Left lobe of liver (tissue), 2 donors: ENCODE measurements at places on chromosomes 3 and 15.

GRCh38 chr15:75661756-75662140, 14.0 kb downstream of the SNX33 start:
- DNase-seq: no peak

DNA sequence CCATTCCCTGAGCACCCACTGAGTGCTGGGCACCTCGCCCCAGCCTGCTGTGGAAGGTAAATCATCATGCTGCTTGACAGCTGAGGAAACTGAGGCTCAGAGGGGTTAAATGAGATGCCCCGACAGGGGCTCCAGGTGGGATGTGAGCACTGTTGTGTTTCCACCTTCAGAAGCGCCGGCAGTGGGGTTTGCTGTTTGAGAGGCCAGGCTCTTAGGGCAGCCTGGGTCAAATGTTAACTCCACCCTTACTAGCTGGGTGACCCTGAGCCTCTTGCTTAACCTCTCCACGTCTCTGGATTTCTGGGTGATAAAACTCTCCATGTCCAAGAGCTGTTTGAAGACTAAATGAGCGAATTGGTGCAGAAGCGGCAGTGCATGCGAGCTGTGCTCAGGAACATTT, 43.1 kb downstream of the FAM3D start:
- DNase-seq: no peak

DNA sequence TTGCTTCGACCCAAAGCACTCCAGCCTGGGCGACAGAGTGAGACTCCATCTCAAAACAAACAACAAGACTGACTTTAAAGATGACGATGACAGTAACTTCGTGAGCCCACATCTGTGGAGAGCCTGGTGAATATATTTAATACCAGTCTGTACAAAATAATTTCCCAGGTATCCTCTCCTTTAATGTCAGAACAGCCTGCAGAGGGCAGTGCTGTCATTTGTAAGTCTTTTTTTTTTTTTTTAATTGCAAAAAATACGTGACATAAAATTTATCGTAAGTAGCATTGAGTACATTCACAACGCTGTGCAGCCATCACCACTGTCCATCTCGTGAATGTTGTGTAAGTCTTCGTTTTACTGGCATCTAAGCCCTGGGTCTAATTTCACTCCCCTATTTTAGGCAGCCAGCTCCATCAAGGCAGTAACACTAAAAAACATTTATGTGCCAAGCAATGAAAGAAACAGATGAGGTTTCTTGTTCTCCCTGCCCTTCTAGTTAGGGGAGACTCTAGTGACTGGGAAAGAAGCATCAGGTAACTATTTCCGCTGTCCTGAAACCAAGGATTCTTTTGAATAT, 1.4 kb downstream of the HTD2 start:
- no peak for DNase-seq

- DNase-seq: no peak
Measured at GRCh38 chr3:2392981-2393380, 294.3 kb downstream of the CNTN4 start.

GRCh38 chr3:59326246-59327024, 276.6 kb upstream of the CFAP20DC start:
- DNase-seq: no peak

- no peak for DNase-seq
Measured at GRCh38 chr15:94229591-94230369, 1.6 kb upstream of the MCTP2 start.

GRCh38 chr3:43468133-43468532, 153.7 kb downstream of the ANO10 start:
- DNase-seq: no peak

GRCh38 chr3:43071313-43071893, 34.5 kb downstream of the POMGNT2 start:
- DNase-seq: peak; percentile 42

DNA sequence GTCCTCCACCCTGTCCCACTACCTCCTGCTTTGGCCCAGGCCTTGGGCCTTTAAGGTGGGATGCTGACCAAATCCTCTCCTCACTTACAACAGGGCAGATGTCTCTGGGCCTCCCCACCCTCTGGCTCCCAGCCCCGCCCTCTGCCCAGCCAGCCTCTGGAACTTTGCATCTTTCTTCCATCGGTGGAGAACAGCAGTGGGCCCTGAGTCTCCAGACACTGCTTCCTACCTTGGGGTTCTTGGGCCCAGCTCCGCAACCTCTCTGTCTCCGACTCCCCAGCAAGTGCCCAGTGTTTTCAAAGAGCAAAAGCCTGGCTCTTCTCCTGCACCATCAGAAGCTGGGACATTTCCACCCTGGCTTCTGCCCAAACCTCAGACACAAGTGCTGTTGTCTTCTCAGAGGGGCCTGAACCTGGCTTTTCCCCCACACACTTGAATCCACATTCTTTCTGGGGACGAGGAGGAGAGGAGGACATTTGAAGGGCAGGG, 33.1 kb downstream of the MRAS start:
- DNase-seq: no peak

DNA sequence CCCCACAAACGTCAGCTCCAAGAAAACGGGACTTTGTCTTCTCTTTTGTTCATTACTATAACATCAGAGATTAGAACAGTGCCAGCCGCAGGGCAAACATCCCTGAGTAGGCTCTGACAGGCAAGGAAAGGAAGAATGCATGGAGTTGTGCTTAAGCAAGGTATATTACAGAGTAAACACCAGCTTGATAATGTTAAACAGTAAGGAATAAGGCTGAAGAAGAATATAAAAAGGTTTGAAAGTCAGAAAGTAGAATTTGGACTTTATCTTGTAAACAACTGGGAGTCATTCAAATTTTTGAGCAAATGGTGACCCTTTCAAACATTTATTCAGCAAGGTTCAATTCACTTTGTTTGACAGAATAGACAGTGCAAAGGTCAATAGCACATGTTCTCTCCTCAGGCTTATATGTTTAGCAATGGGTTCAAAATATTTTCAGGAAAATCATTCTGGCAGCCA, 11.0 kb downstream of the GABPB1 start:
- DNase-seq: peak; percentile 53

GRCh38 chr3:65776081-65776480, 262.6 kb downstream of the MAGI1 start:
- no peak for DNase-seq

- no peak for DNase-seq
Measured at GRCh38 chr3:20563251-20563650, 377.2 kb upstream of the SGO1 start.

GRCh38 chr15:34855413-34855812, 60.1 kb upstream of the ACTC1 start:
- no peak for DNase-seq

- no peak for DNase-seq
Measured at GRCh38 chr3:57689367-57690053, 3.4 kb downstream of the DENND6A start.

DNA sequence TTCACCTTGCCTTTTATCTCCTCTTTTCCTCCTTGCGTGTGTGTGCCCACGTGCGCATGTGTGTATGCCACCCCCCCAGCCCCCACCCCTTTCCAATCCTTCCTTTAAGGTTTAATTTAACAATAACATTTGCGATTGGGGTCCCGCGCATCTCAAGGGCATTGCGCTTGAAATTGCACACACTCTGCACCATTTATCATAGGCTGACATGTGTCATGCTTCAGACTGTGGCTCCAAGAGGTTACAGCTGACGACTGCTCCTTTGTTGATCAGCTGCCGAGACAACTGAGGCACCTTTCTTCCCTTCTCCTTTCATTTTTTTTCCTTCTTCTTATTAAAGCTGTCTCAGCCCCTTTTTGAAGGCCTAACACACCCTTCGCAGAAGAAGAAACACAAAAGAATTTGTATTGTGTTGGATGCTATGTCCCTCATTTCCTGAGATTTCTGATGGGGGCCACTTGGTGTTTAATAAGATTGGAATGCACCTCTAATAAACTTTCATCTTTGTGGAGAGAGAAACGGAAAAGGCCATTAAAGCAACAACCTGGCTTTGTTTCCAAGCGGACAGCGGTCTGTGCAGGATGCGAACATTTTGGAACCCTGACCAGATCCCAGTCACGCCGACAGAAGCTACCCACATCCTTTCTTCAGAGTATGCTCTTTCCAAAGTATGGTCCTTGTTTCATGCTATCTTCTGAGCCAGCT, 470.1 kb downstream of the MCTP2 start:
- DNase-seq: no peak

DNA sequence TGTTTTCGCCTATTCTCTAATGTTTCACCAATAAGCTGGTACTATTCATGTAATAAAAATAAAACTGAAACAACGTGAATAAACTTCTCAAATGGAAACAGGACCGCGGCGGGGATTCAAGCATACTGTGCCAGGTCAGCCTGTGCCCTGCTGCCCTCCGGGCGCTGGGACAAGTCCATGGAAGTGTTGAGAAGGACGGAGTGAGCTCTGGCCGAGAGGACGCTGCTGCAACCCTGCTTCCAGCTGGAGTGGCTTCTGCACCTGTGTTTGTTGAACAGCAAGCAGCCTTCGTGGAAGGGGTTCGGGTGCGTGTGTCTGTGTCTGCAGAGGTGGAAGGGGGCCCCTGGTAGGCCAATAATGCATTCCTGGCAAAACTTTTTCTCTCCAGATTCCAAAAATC, 50.0 kb upstream of the PCSK6 start:
- no peak for DNase-seq

DNA sequence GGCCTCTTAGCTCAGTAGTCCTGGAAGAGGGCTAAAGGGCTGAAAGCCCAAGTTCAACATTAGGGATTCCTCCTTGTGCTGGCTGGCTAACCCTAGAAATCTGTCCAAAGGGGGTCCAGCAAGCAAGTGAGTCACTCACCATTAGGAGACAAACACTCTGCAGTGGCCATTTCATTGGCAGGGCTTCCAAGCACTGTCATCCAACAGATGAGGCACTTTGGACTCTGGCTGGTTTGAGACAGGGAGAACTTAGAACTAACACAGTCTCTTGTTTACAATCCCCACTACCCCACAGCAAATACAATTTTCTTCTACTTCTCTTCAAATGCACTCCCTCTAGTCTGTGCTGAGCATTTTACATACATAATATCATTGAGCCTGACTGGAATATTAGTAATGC, 10.1 kb upstream of the WNT5A start:
- peak; percentile 77 for DNase-seq
